EL (cell line): ENCODE measurements at places on chromosomes 2 and 18.
A peak's percentile ranks its signal among the peaks of the same experiment; 100 is the strongest.

DNA sequence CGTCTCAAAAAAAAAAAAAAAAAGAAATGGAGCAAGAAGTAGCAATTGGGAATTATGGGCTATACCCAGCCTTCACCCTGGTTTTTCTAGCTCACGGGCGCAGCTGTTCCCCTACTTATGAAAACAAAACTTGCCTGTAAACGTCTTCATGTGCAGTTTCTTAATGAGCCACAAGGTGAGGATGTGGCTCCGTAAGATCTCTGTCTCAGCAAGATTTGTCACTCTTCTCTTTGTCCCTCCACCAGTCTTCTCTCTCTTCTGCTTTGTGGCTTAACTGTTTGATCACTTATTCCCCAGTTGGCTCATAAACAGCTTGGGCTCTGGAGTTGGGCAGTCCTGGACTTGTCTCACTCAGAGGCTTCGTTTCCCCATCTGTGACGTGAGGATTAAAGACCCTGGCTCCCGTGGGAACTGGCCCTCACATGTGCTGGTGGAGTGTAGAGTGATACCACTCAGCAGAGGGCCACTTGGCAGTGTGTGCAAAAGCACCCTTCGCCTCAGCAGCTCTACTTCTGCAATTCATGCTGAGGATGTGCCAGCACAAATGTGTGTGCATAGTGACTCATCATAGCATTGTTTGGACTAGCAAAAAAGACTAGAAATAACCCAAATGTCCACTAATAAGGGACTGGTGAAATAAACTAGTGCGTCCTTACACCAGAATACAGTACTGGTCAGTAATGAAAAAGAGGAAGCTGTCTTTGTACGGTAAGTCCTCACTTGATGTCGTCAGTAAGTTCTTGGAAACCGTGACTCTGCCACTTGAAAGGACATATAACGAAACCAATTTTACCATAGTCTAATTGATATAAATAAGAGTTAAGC, 8.7 kb downstream of the CEP68 start:
- peak; percentile 83 for DNase-seq

DNA sequence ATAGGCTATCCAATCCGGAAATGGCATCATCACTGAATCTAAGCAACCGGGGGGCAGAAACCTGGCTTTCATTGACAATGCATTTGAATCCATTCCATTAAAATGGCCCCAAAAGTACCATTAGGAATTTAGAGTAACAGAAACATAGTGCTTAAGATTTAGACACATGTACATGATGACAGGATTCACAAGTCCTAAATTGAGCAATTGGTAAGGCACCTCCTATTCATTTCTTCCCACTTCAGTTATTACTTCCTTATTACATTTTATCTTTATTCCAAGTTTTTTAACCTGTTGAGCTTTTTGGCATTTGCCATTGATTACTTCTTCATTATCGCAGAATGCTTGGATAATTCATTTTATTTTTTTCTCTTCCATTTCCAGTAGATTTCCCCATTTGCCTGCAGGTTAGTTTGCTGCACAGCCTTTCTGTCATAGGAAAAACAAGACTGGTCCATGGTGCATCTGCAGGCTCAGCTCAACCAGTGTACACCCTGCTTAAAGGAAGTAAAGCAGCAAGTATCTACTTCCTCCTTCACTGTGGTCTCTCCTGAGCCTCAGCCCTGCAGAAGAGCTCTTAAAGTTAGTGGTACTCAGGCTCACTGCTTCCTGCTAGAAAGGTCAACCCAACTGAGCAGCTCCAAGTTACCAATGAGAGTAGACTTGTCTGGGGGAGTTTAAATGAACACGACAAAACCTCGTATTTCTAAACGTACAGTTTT, 89.2 kb downstream of the DOCK10 start:
- no peak for DNase-seq

- DNase-seq = peak; percentile 63
Observed at GRCh38 chr2:168519534-168520308, 63.6 kb downstream of the CERS6 start.

DNA sequence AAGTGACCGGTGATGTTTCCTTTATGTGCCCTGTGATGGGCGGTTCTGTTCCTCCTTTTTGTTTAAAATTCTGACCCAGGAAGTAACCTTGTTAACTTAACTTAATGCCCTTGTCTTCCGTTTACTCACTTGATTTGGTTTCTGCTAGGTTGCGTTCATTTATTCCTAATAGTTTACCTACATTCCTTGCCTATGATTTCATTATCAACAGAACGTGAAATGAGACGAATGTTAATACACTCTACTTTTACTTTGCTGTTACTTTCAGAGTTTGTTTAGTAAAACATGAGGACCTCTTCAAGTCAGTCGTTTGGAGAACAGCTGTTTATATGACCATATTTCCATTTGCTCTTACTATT, 638 bp downstream of the CEP192 start:
- DNase-seq = no peak

DNA sequence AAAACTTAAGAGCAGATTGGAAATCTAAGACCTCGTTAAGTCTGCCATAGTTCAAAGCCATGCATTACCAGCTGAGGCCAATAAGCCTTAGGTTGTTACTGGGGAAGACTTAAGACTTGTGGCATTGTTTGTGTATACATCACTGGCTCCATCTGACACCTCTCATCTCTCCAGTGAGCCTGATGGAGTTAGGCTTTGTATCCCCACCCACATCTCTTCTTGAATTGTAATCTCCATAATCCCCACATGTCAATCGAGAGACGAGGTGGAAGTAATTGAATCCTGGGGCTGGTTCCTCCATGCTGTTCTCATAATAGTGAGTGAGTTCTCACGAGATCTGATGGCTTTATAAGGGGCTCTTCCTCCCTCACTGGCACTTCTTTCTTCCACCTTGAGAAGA, 404.6 kb downstream of the ARHGAP15 start:
- DNase-seq = no peak

GRCh38 chr2:222311978-222312738, 13.4 kb upstream of the PAX3 start:
- no peak for DNase-seq

- DNase-seq = peak; percentile 93
Observed at GRCh38 chr2:9235147-9236044, 28.8 kb downstream of the ASAP2 start.

GRCh38 chr2:77005522-77005921, 516.7 kb downstream of the LRRTM4 start:
- DNase-seq = no peak

DNA sequence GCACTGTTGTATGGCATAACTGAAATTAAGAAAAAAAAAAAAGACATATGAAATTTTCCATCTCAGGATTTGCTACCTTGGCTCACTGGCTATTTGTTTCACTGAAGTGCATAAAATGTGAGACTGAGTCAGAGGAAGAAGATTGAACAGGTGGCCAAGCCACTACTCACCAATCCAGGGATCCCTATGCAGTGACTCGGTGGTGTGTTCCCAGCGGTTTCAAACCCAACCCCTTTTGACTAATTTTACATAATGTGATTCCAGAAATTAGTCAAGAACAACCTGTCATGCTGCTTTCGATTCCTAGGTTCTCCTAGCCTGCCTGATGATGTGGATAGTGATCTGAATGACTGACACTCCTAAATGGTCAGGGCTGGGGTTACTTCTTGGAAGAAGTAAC, 77.3 kb downstream of the KLHL14 start:
- no peak for DNase-seq
